ENCODE measurements at places on chromosomes 5 and 9.

DNA sequence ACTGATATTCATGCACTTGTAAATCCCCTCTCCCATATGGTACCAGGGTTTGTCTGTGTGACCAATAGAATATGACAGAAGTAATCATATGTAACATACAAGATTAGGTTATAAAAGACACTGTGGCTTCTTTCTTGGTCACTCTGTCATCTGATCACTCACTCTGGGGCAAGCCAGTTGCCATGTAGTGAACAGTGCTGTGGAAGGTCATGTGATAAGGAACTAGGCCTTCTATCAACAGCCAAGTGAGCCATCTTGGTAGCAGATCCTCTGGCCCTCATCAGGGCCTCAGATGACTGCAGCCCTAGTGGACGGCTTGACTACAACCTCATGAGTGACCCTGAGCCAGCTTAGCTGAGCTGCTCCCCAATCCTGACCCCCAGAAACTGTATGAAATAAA, 30.0 kb upstream of the MATR3 start:
- DNase-seq = no peak

DNA sequence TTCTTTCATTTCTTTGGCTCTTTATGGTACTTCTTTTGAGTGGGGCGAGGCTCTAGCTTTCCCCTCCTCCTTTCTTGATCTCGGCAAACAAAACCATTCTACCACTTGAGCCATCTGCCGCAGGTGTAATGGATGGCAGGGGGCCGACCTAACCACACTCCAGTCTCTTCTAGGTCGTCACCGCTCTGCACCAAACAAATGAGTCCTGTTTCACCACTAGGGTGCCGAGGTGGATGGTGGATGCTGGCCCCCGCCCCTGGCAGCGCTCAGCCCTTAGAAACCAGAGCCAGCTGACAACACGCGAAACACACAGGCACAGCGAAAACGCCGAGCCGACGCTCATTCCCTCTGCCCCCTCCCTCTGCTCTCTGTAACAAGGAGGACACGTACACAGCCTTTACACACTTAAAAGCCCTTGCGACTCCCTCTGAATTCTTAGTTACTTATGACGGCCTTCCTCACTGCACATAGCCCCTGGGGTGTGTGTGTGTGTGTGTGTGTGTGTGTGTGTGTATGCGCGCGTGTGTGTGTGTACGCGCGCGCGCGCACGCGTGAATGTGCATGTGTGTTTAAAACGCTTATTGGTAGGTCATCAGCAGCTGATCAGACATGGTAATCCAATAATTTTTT, 199.4 kb downstream of the MEF2C start:
- no peak for DNase-seq

DNA sequence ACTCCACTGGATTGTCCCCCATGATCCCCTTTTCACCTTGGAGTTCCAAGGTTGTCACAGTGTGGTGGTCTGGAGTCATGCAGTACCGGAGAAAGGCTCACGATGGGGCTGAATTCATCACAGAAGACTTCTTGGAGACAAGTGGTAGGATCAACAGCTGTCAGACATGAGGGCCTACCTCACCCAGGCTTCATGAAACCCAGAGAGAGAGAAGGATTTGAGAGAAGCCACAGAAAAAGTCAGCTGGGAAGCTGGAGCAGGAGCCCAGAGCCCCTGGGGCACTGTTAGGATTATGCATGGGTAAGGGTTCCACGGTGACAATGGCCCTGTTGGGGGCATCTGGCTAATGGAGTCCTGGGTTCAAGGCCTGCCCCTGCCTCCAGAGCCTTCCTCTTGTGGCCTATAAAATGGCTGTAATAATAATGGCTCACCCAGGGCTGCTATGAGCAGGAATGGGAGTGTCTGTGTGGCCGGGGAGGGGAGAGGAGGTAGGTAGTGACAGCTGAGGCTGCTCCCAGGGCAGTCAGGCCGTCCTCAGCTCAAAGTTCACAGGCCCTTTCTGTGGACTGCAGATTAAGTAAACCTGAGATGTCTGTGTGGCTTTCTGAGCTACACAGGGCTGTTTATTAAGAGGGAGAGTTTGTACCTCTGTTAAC, 910 bp downstream of the TRIM14 start:
- DNase-seq = no peak

DNA sequence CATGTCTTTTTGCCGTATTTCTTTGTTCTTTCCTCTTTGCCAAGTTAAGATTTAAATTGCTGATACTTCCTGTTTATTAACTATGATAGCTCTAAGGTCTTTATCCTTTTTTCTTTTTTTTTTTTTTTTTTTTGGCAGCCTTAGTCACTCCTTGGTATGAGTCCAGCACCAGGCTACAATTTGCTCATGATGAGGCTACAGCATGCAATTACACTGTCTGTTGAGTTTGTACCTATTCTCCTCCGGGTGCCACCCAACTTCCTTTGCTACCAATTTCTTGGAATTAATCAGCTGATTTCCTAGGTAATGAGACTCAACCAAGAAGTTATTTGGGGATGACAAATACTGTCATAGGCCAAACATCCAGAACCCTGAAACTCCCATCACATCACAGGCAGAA, 25.5 kb downstream of the ACTL7B start:
- DNase-seq = no peak

DNA sequence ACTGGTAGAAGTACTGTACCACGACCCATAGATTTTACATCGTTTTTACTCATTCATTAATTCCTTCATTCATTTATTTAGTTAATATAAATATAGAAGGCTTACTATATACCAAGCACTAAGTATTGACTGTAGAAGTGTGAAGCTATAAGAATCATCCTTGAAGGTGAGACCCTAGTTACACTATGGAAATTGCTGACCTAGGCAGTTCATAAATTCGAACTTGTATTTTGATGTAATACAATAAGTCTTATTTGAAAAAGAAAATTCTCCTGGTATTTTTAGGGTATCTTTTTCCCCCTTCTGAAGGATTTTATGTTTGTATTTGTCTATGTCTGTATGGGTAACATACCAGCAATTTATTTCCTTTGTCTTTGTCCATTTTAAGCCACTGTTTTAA, 220.1 kb upstream of the DMAC1 start:
- no peak for DNase-seq

- no peak for DNase-seq
Measured at GRCh38 chr5:160685695-160686094, 166.3 kb downstream of the ATP10B start.

GRCh38 chr5:88677943-88678769, 204.8 kb downstream of the MEF2C start:
- no peak for DNase-seq

GRCh38 chr9:120891884-120892747, 15.1 kb upstream of the PHF19 start:
- no peak for DNase-seq

GRCh38 chr5:84057211-84057610, 327.5 kb downstream of the EDIL3 start:
- DNase-seq = no peak

GRCh38 chr9:116693233-116693731, 6.2 kb downstream of the TRIM32 start:
- no peak for DNase-seq

DNA sequence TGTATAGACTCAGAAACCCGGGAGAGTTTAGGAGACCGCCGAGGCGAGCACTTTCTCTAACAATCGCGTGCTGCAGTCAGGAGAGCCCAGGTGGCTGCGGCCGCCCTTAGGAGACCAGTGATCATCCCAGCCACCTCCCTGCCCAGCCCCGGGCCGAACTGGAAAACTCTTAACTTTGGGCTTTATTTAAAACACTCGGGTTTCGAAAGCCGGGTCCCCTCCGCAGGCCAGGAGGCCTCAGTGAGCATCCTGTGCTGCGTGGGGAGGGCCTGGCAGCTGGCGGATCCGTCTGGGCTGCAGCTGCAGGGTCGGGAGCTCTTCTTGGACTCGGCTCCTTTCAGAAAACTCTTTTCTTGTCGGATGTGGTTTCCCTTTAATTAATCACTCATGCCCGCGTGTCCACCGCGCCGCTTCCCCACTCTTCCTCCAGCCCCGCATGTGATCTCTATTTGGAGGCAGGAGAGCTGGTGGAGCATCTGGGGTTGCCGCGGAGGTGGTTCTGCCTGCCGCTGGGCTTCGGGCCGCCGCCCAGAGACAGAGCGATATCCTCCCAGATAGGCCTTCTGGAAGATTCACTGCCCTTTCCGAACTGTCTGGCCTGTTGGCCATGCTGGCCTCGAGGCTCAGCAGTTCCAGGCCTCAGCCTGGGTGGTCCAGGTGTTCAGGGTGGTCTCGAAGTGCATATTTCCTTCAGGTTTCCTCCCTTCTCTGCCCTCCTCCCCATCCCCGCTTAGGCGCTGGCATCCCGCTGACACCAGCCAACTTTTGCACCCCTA, 59.5 kb downstream of the TMEM174 start:
- DNase-seq = no peak

GRCh38 chr5:171805746-171806145, 20.1 kb downstream of the SMIM23 start:
- no peak for DNase-seq

DNA sequence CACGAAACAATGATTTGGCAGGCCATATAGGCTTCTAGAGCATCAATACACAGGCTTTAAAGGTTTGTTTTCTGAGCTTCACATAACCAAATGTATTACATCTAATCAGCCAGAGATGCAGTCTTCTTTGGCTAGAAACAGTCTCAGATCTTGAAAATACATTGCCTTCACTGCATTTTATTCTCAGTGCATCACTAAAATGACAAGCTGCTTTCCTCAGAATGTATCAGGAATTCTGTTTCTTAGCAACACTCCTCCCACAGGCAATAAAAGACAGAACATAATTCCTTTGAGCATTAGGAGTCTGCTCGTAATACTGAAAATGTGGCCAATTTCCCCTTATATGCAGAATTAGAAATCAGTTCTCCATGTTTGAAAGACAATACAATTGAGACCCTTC, 36.9 kb downstream of the FEM1C start:
- no peak for DNase-seq

- no peak for DNase-seq
Measured at GRCh38 chr9:99361817-99362216, 139.7 kb downstream of the SEC61B start.

- DNase-seq = no peak
Measured at GRCh38 chr5:169801781-169802180, 164.7 kb downstream of the DOCK2 start.

GRCh38 chr5:1176473-1177391, 24.7 kb upstream of the SLC6A19 start:
- peak; percentile 21 for DNase-seq

GRCh38 chr5:9335754-9336495, 209.9 kb downstream of the SEMA5A start:
- no peak for DNase-seq

Measured in left ventricle myocardium superior (tissue), 1 donor.